ENCODE measurements at places on chromosomes 13 and 19. TPM values are rescaled to one million over a fixed set of nuclear protein-coding genes. Genes with fewer than 3 reads are reported as not detected.

DNA sequence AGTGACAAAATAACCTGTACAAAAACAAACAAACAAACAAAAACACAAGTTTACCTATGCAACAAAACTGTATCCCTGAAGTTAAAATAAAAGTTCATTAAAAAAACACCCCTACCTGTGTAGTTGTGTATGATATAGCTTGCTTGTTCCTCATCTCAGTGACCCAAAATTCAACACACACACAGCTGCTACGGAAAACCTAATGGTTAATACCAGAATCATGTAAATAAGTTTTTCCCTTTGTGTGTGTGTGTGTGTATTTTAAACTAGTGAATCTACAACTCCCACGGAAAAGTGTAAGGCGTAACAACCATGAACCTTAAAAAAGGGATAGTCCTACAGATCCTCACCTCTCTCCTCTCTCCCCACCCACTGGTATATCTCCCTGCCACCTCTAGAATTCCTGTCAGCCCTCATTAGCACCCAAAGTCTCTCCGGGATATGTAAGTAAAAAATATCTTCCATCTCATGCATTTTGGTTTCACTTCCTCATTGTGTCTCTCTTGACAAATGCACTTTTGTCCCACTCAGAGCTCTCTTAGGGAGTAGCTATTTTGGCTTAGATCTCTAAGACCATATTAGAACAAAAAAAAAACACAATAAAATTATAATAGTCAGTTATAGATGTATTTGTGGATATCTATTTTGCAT lies 2236.5 kb downstream of the PCDH9 start:
- DNase-seq: no peak

GRCh38 chr13:26469602-26470001 lies 87.9 kb upstream of the WASF3 start:
- no peak for DNase-seq

GRCh38 chr19:54319892-54320670 lies 7.1 kb upstream of the LILRA5 start:
- peak; percentile 7 for DNase-seq

- DNase-seq: no peak
Observed at GRCh38 chr13:83620530-83621220, 261.6 kb downstream of the SLITRK1 start.

DNA sequence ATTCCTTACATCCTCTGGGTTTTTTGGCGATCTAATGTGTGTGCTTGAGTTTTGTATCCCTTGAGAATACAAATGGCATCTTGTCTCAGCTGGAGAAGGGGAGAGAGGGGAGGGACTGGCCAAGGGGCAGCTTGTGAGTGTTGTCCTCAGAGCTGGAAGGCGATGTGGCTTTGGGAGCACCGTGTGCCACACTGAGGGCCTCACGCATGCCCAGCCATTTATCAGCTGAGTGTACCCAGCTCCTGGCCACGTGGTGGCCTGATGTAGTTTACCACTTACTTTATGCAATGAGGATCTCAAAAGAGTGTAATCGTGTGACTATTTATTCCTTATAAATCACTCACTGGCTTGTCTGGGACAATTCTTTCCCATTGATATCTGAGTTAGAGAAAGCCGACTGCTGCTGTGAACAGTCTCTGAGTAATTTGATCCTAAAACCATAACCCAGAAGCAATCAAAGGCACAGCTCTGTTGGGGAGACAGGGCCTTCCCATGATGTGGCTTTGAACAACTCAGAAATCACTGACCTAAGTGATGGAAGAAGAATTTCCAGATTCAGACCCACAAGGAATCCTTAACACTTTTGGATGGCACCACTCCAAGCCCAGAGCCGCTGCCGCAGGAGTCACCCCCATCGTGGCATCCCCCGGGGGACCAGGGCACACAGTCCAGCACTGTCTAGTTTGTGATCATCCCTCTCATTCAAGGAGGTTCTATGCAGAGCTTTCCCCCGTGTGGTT lies 53.9 kb upstream of the MTIF3 start:
- no peak for DNase-seq

GRCh38 chr19:31506102-31506501 lies 156.9 kb upstream of the TSHZ3 start:
- DNase-seq: no peak

DMAC2 gene
- total RNA-seq: 33.9 TPM

ZNF471 gene
- 22.2 TPM for total RNA-seq

MISP3 gene
- total RNA-seq: 5.6 TPM

NLRP9 gene
- total RNA-seq: not detected
